ENCODE measurements at places on chromosomes 11 and 22.

DNA sequence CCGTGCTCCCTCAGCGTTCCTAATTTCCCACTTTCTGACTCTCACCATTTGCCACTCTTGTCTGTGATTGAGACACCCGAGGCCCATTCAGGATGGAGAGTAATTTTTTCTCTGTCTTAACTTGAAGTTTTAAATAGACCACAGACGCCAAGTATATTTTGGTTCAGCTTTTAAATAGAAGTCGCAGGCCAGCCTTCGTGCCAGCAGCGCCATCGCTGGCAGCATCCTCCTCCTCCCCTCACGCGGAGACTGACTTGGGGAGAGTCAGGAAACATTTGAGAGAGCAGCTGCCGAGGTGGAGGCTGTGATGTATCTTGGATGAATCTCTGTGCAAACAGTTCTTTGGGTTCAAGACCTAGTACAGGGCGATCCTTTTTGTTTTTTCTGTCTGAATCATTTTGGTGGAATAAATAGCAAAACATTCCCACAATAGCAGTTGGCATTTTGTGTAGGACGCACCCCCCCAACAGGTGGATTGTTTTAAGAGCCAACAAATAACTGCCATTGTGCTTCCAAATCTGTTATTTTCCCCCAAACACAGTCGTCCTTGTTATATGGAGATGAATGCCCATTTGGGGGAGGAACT, 889 bp upstream of the DMC1 start:
- peak; percentile 61 for DNase-seq

DNA sequence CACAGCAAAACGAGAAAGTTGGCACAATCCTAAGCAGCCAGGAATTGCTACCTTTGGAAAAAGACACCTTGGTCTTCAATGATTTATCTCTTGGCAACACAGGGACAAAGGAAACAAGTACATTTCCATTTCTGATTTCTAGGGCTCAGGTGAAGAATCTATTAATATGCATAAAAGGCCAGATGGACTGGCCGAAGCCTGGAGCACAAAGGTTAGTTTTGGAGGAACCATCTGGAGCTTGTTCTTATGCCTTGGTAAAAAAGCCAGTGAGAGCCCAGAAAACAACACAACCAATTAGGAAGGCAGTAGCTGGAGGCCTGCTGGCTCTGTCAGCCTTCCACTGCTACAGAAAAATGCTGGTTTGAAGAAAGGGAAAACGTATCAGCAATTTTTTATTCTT, 713.5 kb upstream of the API5 start:
- no peak for DNase-seq

DNA sequence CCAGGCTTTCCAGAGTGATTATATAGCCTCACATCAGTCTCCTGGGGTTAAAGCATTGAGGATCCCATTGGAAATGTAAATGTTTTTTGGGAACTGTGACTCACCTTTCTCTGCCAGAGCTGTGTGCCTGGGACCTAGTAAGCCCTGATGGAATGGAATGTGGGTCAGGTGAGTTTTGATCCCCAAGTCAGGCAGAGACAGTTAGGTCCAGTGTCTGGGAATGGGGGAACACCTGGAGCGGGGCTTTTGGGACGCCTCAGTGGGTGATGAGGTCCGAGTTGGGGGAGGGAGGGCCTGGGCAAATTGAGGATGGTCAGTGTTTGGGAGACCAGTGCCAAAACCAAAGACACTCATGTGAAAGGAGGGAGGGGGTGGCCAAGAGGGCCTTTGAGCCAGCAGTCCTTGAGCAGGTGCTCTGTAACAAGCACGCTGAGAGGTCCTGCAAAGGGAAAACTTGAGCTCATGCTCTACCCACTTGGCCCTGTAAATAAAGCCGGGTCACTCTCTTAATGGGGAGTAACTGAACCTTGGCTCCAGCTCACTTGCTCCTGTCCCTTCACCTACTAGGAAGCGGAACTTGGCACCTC, 104.7 kb downstream of the NAV2 start:
- DNase-seq = no peak

DNA sequence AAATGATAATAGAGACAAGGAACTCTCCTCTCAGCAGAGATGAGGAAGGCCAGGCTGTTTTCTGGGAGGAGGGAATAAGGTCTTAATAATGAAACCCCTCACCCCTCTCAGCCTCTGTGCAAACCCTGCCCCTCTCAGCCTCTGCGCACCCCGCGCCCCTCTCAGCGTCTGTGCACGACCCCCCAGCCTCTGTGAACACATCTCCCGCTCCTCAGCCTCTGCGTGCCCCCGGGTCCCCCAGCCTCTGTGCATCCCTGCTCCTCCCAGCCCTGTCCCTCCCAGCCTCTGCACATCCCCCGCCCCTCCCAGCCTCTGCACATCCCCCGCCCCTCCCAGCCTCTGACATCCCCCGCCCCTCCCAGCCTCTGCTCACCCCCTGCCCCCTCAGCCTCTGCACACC, 837.8 kb downstream of the TBC1D22A start:
- DNase-seq = no peak

All from head of caudate nucleus (tissue), 42 donors.